CD4-positive, alpha-beta T cell treated with Interleukin-21 for 1 hour (primary cell): ENCODE measurements at places on chromosomes 3 and 15.

- DNase-seq, result no peak
These were observed 748 bp upstream of the AVEN start for GRCh38 chr15:34039790-34040113.

DNA sequence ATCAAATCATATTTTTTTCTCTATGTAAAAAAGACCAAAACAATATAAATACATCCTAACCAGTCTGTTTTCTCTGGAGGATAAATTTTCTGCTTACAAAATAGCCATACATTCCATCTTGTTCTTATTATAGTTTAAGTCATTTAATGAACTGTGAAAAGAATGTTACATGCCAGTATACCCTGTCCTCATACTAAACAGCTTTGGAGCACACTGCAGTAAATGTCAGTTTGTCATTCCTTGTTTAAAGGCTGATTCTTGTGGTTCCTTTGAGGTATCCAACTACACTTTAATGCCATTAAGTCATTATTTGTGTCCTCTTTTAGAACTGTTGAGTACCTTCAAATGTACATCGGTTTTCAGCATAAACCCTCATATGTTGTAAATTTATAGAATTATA, 52.7 kb upstream of the DCBLD2 start:
- DNase-seq, result no peak

DNA sequence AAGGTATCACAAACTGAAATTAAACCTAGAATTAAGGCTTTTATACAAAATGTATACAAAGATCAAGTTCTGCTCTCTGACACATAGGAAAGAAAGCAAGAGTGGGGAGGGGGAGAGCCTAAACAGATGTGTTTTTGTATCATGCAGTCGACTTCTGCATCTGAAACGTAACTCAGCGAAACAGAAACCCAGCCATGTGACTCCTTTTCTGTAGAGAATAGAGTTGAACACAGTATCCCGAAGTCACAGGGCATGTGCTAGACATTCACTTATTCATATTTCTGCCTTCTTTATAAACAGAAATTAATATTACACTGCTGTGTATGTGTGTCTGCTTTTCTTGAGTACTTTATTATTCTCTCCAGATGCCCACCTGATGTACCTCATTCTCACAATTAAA, 121.0 kb downstream of the PDZRN3 start:
- no peak for DNase-seq

DNA sequence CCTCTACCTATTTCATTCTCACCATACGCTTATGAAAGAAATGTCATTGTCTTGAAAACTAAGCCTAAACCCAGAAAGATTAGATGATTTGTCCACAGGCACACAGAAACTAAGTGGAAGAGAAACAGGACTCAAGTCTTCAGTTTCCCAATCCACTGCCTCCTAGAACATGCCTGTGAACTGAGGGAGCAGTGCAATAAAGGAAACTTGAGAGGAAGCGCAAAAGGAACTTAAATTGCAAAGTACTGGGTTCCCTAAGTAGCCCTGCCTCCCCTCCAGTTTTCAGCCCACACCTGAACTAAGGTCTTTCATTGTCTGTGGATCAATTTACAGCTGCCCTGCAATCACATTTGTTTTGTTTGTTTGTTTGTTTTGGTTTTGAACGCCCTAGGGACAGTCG, 56.7 kb upstream of the TSEN2 start:
- DNase-seq, result no peak

DNA sequence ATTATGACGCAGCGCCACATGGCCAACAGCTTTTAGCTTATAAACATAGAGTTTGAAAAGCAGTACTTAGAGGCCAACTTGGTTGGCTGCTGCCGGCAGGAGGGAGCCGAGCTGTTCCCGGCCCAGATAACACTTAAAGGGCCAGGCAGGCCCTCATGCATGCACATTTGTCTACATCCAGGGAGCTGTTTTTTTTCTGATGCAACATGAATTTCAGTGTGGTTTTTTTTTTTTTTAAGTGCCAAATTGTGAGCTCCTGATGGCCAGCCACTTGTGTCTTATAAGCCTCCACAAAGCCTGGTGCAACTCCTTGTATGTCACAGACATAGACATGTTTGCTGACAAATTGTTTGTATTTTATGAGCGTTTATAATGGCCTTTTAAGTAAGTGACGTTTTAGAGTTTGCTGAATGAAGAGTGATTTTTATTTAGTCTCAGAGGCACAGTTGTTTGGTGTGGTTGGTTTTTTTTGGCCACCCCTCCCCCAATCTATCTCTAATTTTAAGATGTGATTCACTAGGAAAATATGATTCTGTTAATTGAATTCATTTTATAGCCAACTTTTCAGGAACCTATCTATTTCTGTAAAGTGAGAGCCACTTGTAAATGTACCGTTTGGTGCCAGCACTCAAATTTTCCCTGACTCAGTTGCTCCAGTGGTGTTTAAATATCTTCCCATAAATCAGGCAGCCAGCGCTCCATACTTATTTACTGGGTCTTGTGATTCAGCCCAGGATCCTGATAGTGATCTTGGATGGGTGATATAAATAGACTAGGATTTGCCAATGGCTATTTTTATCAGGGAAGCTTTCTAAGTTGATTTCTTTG, 134.3 kb downstream of the VGLL4 start:
- no peak for DNase-seq
